Uterus (tissue), 4 donors: ENCODE measurements at places on chromosomes 7 and 10.

DNA sequence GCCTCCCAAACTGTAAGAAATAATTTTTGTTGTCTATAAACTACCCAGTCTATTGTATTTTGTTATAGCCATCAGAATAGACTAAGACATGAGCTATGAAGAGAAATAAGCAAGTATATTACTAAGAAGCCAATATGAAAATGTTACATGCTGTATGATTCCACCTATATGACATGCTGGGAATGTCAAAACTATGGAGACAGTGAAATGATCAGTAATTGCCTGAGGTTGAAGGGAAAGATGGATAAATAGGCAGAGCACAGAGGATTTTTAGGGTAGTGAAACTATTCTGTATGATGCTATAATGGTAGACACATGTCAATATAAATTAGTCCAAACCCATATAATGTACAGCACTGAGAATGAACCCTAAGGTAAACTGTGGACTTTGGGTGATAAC is 261.3 kb upstream of the PCDH15 start:
- DNase-seq: no peak

DNA sequence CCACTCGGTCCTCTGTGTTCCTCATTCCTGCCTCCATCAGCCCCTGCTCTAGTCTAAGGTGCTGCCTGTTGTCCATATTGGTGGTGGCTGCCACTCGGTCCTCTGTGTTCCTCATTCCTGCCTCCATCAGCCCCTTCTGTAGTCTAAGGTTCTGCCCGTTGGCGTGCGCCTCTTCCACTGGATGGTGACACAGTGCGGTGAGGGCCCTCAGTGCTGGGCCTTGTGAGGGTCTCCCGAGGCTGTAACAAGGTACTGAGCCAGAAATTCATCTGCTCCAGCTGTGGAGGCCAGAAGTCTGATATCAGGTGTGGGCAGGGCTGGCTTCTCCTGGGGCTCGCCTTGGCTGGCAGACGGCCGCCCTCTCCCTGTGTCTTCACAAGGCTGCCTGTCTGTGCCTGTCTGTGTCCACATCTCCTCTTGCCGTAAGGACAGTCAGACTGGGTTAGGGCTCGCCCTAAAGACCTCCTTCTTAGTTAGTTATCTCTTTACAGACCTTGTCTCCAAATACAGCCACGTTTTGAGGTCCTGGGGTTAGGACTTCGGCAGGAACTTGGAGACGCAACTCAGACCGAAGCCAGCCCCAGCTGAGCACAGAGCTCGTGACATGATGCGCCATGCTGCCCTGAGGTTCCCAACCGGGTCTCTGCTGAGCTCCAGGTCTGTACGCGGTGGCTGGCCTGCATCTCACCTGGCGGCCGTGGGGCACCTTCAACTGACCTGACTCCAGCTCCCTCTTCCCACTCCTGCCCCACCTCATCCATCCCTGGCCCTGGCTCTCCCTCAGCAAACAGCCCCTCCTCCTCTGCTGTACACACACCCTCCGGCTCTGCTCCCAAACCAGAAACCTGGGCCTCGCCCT is 181.4 kb upstream of the SHH start:
- no peak for DNase-seq

- peak; percentile 67 for DNase-seq
Observed at GRCh38 chr10:79266543-79267312, 80.5 kb upstream of the PPIF start.

- DNase-seq: no peak
Observed at GRCh38 chr10:102300278-102300843, 55.0 kb downstream of the GBF1 start.

- DNase-seq: no peak
Observed at GRCh38 chr7:71320916-71321315, 189.0 kb downstream of the GALNT17 start.

GRCh38 chr7:91657483-91658071 is 222.9 kb downstream of the MTERF1 start:
- DNase-seq: no peak

DNA sequence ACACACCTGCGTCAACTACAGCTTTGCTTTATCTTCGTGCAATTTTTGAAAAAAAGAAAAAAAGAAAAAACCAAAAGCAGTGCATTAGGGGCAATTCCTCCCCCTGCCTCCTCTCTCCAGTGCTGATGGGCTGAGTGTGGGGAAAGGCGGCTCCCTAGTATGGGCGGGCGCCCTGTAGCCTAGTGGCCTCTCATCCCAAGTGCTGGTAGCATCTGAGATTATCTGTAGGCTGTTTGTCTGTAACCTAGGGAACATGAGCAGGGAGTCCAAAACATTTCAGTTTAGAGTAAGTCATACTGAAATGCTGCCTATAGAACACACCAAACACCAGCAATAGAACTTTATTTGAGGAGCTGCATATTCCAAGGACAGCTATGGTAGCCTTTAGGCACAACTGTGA is 24.6 kb upstream of the BAMBI start:
- DNase-seq: no peak

DNA sequence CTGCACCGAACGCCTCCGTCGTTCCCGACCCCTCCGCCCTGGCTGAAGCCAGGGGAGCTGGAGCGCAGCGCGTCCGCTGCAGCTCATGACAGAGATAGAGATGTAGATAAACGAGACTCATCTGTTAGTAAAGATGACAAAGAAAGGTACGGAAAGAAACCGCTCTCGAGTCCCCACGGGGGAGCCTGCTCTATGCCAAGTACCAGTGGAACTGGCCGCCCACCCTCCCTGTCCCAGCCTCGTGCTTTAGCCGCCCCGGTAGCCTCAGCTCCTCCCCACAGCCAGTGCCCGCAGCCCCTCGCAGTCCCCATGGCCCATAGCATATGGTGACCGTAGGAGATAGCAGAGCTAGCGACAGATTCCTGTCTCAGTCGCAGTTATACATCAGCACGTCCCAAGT is 344.7 kb upstream of the GALNT17 start:
- DNase-seq: no peak

- DNase-seq: no peak
Observed at GRCh38 chr10:131902211-131902610, 1.4 kb downstream of the PPP2R2D start.

DNA sequence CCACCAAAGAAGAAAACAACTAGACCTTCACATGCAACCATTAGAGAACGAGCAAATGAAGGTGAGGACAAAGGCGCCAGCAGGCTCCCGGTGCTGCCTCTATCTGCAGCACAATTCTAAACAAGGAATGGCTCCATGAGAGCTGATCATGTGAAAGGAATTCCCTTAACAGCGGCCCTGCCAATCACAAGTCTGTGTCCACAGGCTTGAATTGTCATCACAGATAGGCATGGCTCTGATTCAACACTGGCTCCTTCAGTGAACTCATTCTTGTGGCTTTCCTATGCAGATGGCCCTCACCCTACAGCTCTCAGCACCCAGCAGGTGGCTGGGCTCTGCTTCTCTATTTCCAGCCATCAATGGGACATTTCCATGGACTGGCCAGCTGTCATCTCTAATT is 36.2 kb downstream of the LAMB1 start:
- no peak for DNase-seq

- DNase-seq: no peak
Observed at GRCh38 chr10:7482992-7483391, 72.2 kb upstream of the SFMBT2 start.

GRCh38 chr7:127598318-127598717 is 4.8 kb downstream of the FSCN3 start:
- DNase-seq: no peak

GRCh38 chr7:22563621-22564241 is 63.7 kb upstream of the STEAP1B start:
- no peak for DNase-seq

DNA sequence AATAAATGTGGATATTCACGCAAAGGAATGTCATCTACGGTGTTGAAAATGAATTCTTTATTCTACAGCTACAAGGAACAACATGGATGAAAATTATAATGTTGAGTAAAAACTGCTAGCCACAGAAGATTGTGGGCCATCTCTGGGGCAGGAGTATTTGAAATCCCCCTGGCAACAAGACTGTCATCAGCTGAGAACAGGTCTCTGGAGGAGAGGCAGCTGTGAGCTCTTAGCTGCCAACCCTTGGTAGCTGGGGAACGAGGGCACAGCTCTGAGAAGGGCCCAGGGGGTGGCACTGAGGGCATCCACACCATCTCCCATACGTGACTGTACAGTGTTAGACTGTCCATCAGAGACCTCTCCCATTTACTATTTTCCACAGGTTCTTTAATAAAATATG is 340.1 kb upstream of the MGMT start:
- DNase-seq: no peak

DNA sequence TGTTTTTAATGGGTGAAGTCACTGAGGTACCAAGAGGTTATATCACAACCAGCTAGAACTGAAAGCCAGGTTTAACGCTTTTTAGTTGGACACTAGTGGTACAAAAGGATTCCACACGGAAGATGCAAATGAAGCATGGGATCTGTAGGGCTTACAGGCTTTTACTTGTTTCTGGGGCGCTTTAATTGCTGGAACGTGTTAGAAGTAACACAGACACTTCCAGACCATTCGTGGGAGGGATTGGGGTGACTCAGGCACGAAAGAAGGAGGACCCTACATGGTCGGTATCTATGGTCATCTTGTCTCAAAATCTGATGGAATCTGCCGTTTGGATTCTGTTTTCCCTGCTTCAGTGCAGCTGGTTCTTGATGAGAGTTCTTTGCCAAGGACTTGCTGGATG is 1.0 kb downstream of the YKT6 start:
- DNase-seq: no peak

- DNase-seq: no peak
Observed at GRCh38 chr10:29481906-29482440, 152.8 kb downstream of the SVIL start.

DNA sequence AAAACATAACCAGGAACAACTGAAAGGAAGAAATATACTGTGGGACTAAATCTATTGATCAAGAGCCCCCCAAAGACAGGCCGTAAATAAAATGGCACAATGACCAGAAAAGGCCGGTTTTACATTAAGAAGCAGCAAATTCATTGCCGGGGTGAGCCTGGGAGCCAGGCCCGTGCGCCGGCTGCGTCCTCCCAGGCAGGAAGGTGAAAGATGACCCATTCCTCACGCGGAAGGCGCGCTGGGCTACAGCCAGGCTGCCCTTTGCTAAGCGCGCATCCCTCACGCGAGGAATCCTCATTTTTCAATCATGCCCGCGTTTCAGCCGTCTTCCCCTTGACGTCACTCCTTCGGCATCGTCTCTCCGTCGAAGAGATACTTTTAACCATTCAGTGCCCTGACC is 47.6 kb upstream of the MGMT start:
- DNase-seq: no peak

DNA sequence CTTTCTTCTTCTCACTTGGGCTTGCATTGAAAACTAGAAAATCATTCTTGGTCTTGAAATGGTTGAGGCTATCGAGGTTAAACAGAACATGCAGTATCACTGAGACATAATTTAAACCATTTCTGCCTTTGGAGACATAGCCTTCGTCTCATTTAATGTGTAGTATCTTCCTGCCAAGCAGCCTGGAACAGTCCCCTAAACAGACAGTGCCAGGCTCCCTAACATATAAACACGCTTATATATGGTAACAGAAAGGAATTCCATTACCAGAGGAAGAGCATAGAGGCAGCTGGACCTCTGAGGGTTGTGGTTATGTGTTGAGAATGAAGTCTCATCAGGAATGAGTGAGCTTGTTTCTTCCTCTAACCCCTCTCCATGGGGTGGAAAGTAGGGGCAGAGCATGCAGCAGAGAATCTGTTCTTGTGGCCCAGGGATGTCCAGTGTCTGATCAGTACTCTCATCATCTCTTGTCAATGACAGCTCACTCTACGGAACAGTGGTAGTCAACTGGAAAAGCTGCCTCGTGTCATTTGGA is 11.2 kb downstream of the CACNB2 start:
- DNase-seq: no peak

DNA sequence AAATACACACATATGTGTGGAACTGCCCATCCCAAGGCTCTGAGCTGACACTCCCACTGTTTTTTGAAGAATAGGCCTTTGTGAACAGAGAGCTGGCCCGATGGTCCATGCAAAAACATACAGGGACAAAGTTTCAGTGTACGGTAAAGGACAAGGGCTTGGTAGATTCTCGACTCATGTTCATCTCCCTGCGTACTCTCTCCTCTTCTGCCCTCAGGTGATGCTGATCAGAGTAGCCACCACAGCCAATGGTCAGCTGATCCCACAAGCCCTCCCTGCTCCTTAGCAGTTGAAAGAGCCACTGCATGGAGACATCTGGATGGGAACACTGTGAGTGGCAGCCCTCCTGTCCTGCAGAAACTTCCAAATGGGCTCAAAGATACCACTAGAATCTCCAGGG is 23.1 kb upstream of the C10orf71 start:
- no peak for DNase-seq

- DNase-seq: no peak
Observed at GRCh38 chr10:43211030-43211429, 55.8 kb downstream of the RASGEF1A start.

DNA sequence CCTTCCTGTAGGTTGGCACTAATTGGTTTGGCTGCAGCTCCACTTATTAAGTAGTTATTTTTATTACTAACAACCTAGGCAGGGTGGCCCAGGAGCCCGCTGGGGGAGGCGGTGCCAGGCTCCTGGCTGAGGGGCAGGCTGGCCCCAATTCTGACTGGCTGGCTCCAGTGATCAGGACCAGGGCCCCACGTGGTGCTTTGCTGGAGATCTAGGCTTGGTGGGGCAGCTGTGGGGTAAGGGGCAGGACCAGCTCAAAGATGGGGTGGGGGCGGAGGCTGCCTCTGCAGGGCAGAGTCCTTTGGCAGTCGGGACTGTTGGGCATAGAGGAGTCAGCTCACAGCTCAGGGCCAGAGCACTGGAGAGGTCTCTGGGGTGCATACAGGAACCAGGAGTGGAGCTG is 2.4 kb downstream of the ASL start:
- DNase-seq: no peak

GRCh38 chr7:67760971-67761370 is 764.3 kb downstream of the TYW1 start:
- DNase-seq: no peak

DNA sequence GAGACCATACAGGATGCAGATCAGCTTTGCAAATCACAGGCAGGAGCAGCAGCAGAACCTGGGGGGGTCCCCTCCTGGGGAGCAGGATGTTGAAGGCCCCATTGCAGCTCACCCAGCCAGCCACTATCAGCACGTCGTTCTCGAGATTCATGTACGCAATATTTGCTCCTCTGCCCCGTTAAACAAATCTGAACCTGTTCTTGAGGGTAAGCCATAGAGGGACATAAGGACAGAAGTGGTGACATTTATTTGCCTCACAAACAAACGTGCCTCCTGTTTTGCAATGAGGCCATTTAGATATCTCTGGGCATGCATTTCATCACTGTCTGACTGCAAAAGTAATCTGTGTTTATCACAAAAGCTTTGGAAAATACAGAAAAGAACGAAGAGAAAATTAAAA is 87.3 kb upstream of the BAIAP2L1 start:
- no peak for DNase-seq

DNA sequence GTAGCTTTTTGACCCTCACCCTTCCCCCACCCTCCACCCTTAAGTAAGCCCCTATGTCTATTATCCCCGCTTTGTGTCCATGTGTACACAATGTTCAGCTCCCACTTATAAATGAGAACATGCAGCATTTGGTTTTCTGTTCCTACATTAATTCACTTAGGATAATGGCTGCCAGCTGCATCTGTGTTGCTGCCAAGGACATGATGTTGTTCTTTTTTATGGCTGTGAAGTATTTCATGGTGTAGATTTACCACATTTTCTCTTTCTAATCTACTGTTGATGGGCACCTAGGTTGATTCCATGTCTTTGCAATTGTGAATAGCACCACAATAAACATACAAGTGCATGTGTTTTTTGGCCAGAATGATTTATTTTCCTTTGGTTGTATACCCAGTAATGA is 232.2 kb downstream of the CACNA2D1 start:
- DNase-seq: no peak
